Activated CD4-positive, alpha-beta T cell treated with anti-CD3 and anti-CD28 coated beads, Interleukin-2, amount 10 ng/mL, durations not matched to agents 7 days and 5 days (primary cell): ENCODE measurements at places on chromosomes 6 and 20. TPM values are rescaled to one million over a fixed set of nuclear protein-coding genes. Genes with fewer than 3 reads are reported as not detected.

The GLYATL3 gene
- not detected for total RNA-seq

The BPIFB6 gene
- total RNA-seq, result not detected

The SLC12A5 gene
- 0.87 TPM for total RNA-seq

The ANGPT4 gene
- not detected for total RNA-seq

The OR2J3 gene
- total RNA-seq, result not detected

The PPP2R5D gene
- total RNA-seq, result 68.1 TPM

GRCh38 chr20:21047981-21048380 is 58.2 kb downstream of the LINC00237 start:
- no peak for DNase-seq
- H3K4me3 ChIP-seq, result no peak overlapping the region
- no peak overlapping the region for H3K27ac ChIP-seq

- H3K4me1 ChIP-seq, result peaks cover 1% of the 10 kb centered on the region
- H3K27ac ChIP-seq, result no peak overlapping the region
- H3K36me3 ChIP-seq, result peaks cover 31% of the 10 kb centered on the region
- DNase-seq, result no peak
These were observed 153.4 kb downstream of the DTNBP1 start for GRCh38 chr6:15509335-15509933.

DNA sequence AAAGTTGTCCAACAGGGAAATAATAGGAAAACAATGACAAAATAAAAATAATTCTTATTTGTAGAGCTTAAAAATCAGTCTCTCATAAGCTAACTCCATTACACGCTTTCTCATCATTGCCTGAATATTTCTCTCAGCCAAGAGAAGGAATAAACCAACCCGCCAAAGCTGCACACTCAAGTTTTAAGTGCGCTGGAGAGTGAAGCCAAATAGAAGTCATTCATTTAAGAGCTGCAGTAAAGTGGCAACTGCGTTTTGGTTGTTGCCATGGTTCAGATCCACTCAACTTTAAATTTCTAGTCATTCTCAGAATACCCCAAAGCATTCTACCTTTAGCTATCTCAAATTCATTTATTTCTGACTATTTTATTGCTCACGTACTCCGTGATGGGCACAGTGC is 230.7 kb downstream of the CBLN4 start:
- H3K4me3 ChIP-seq, result no peak overlapping the region
- H3K27me3 ChIP-seq, result no peaks in the 10 kb centered on the region
- no peak for DNase-seq
- no peaks in the 10 kb centered on the region for H3K4me1 ChIP-seq

DNA sequence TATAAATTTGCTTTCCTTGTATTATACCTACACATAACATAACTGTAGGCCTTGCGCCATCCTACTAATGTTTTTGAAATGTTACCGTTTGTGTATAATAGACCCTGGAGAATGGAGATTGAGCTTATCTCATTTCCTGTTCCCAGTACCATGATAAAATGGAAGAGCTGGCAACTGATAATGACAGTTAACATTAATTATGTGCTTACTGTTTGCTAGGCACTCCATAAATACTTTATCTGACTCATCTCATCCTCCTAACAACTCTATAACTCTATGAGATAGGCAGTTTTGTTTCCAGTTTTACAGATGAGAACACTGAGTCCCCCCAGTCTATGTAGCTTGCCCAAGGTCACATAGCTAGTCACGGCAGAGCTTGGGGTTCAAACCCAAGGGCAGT is 396.7 kb downstream of the SYNE1 start:
- no peaks in the 10 kb centered on the region for H3K27me3 ChIP-seq
- H3K36me3 ChIP-seq, result peaks cover 62% of the 10 kb centered on the region
- no peak overlapping the region for H3K27ac ChIP-seq

DNA sequence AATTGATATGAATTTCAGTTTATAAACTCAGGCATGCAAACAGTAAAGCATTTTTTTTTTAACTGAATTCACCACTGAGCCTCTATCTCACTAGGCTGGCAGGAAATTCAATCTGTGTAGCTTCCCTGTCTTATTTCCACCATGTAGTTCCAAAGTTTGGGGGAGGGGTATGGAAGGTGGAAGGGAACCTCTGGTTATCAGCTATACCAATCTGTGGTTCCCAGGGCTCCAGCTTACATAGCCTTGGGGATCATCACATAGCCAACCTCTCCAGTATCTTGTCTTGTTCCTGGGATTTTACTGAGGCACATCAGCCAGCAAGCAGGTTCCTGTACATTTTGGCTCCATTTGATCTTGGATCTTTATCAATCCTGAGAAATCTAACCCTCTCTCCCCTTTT is 15.6 kb downstream of the RAD21L1 start:
- peaks cover 14% of the 10 kb centered on the region for H3K27me3 ChIP-seq
- H3K27ac ChIP-seq, result no peak overlapping the region
- H3K36me3 ChIP-seq, result no peaks in the 10 kb centered on the region
- no peak overlapping the region for H3K4me3 ChIP-seq

GRCh38 chr6:40210628-40211056 is 276.4 kb upstream of the MOCS1 start:
- H3K36me3 ChIP-seq, result no peaks in the 10 kb centered on the region
- no peak for DNase-seq
- peaks cover 9% of the 10 kb centered on the region for H3K27me3 ChIP-seq
- no peak overlapping the region for H3K4me3 ChIP-seq

GRCh38 chr20:17652411-17652810 is 29.6 kb downstream of the RRBP1 start:
- H3K27me3 ChIP-seq, result no peaks in the 10 kb centered on the region
- H3K27ac ChIP-seq, result no peak overlapping the region
- H3K4me1 ChIP-seq, result peaks cover 11% of the 10 kb centered on the region
- H3K4me3 ChIP-seq, result no peak overlapping the region

DNA sequence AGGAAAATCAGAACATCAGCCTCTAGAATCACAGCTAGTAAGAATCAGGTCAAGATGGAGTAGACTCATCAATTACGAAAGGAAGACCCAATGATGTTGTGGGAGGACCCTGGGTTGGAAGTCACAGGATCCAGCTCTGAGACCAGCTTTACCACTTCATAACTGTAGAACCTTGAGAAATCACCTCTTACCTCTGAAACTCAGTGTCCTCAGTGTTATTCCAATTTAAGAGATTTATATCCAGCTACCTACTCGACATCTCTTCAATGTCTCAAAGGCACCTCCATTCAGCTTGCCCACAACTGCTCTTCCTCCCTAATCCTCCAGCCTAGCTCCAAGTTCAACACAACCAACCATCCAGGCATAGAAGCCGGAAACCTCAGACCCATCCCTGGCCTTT is 16.3 kb downstream of the MRPL14 start:
- no peak overlapping the region for H3K27ac ChIP-seq
- H3K4me3 ChIP-seq, result no peak overlapping the region
- DNase-seq, result no peak
- no peaks in the 10 kb centered on the region for H3K27me3 ChIP-seq

GRCh38 chr6:56087421-56087820 is 160.0 kb downstream of the COL21A1 start:
- H3K36me3 ChIP-seq, result no peaks in the 10 kb centered on the region
- no peak overlapping the region for H3K4me3 ChIP-seq
- H3K27ac ChIP-seq, result no peak overlapping the region

- H3K36me3 ChIP-seq, result no peaks in the 10 kb centered on the region
- no peak for DNase-seq
- no peak overlapping the region for H3K27ac ChIP-seq
- no peaks in the 10 kb centered on the region for H3K27me3 ChIP-seq
- H3K4me3 ChIP-seq, result no peak overlapping the region
These were observed 28.2 kb upstream of the NOX3 start for GRCh38 chr6:155483858-155484257.

GRCh38 chr20:14865169-14865568 is 527.8 kb upstream of the FLRT3 start:
- no peaks in the 10 kb centered on the region for H3K27me3 ChIP-seq
- no peaks in the 10 kb centered on the region for H3K4me1 ChIP-seq
- no peaks in the 10 kb centered on the region for H3K36me3 ChIP-seq
- H3K4me3 ChIP-seq, result no peak overlapping the region

DNA sequence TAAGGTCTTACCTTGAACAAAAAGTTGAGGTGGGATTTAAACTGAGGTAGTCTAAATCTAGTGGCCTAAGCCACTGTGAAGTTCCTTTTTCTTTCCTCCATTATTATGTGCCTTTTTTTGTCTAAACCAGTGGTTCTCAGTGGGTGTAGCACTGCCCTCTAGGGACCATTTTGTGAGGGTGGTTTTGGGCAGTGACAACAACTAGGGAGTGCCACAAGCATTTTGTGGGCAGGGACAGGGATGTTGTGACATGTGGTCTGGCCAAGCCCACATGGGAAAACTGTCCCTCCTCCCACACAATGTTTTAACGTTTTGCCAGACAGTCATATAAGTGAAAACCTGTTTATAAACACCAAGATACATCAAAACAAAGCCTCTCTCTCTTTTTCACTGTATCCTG is 899.4 kb upstream of the FLRT3 start:
- peak; percentile 7 for DNase-seq
- no peaks in the 10 kb centered on the region for H3K36me3 ChIP-seq
- no peak overlapping the region for H3K27ac ChIP-seq
- no peak overlapping the region for H3K4me3 ChIP-seq
- H3K27me3 ChIP-seq, result no peaks in the 10 kb centered on the region

DNA sequence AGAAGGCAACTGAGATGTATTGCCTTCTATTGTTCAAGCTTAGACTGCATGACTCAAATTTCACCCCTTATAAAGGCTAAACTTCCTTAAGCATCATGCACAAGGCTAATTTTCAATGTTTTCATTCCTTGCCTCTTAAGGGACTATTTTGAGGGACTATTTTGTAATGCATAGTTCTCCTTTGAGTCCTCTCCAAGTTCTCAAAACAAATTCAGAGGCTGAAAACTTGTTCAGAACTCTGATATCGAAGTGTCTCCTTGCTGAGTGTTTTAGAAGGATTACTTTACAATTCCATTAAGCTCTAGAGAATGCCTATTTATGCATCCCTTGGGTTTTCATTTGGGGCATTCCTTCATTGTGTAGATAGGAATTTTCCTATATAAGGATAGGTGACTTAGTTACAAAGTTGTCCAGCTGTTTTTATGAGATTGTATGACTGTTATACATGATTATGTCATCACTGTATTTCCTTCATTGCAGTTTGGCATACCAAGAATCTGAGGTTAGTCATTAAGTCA is 41.7 kb downstream of the COL19A1 start:
- H3K4me1 ChIP-seq, result no peaks in the 10 kb centered on the region
- no peak overlapping the region for H3K27ac ChIP-seq
- DNase-seq, result no peak
- H3K4me3 ChIP-seq, result no peak overlapping the region

DNA sequence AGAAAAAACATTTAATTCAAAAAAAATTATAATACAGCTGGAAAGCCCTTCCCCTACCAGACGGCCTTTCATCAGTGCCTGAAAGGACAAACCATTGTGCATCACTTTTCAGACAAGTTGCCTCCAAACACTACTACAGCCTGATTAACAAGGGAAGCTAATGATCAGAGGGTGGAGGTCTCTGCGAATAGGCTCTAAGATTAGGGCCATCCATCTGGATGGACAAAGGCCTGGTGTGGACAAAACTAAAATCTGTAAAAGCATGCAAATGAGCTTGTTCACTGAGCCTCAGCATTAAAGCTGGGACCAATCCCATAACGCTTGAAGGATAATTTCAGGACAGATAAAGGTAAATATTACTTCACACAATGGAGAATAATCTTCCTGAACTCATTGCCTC is 228.7 kb upstream of the PLN start:
- H3K4me3 ChIP-seq, result no peak overlapping the region
- peaks cover 3% of the 10 kb centered on the region for H3K27me3 ChIP-seq
- H3K36me3 ChIP-seq, result no peaks in the 10 kb centered on the region

DNA sequence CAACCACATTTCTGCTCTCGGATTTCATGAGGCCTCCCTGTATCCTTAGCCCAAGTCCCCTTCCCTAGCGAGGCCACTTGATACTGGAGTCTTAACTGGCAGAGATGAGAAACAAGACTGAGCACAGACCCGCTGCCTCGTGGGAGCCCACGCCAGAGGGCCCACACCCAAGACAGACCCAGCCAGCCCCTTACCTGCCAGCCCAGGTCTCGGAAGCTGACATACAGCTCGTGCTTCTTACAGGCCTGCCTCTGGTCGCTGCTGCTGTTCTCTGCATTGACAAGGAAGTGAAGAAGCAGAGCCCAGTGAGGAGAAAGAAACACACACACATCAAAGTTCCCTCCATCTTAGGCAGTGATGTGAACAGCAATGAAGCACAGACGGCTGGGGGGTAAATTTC is 91.7 kb downstream of the BMP7 start:
- H3K36me3 ChIP-seq, result no peaks in the 10 kb centered on the region
- H3K27ac ChIP-seq, result no peak overlapping the region
- DNase-seq, result no peak
- no peaks in the 10 kb centered on the region for H3K27me3 ChIP-seq
- H3K4me1 ChIP-seq, result no peaks in the 10 kb centered on the region
- no peak overlapping the region for H3K4me3 ChIP-seq

- DNase-seq, result no peak
- no peaks in the 10 kb centered on the region for H3K4me1 ChIP-seq
- H3K27ac ChIP-seq, result no peak overlapping the region
- H3K27me3 ChIP-seq, result no peaks in the 10 kb centered on the region
These were observed 402.8 kb upstream of the JAG1 start for GRCh38 chr20:11076434-11077105.

DNA sequence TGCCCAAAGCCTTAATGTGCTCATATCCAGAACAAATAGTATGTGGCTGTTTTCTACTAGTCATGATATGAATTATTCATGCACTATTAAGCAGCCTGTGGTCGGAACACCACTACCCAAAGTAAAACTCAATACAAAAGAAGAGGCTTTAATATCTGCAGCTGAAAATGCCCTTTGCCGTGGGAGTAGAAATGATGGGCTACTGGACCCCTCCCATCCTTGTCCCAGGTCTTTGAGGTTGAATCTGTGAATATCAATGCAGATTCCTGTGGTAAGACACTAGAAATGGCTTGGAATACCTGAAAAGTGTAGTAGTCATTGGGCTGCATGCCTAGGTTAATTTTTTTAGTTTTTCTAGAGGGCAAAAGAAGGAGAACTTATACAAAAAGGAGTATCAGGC is 303.7 kb downstream of the TBC1D7 start:
- DNase-seq, result no peak
- H3K27me3 ChIP-seq, result peaks cover 26% of the 10 kb centered on the region
- H3K36me3 ChIP-seq, result no peaks in the 10 kb centered on the region
- no peaks in the 10 kb centered on the region for H3K4me1 ChIP-seq

- no peak overlapping the region for H3K27ac ChIP-seq
- no peaks in the 10 kb centered on the region for H3K36me3 ChIP-seq
- H3K27me3 ChIP-seq, result no peaks in the 10 kb centered on the region
- peaks cover 10% of the 10 kb centered on the region for H3K4me1 ChIP-seq
- DNase-seq, result no peak
- no peak overlapping the region for H3K4me3 ChIP-seq
These were observed 125.4 kb downstream of the RNASET2 start for GRCh38 chr6:166830891-166831363.

- no peaks in the 10 kb centered on the region for H3K27me3 ChIP-seq
- peak; percentile 83 for DNase-seq
- H3K4me3 ChIP-seq, result peak overlapping the region; percentile 79
- peaks cover 68% of the 10 kb centered on the region for H3K4me1 ChIP-seq
- H3K36me3 ChIP-seq, result peaks cover 26% of the 10 kb centered on the region
These were observed 1.7 kb downstream of the SCML4 start for GRCh38 chr6:107822176-107823046.
